ENCODE measurements at places on chromosomes 13 and 19.

DNA sequence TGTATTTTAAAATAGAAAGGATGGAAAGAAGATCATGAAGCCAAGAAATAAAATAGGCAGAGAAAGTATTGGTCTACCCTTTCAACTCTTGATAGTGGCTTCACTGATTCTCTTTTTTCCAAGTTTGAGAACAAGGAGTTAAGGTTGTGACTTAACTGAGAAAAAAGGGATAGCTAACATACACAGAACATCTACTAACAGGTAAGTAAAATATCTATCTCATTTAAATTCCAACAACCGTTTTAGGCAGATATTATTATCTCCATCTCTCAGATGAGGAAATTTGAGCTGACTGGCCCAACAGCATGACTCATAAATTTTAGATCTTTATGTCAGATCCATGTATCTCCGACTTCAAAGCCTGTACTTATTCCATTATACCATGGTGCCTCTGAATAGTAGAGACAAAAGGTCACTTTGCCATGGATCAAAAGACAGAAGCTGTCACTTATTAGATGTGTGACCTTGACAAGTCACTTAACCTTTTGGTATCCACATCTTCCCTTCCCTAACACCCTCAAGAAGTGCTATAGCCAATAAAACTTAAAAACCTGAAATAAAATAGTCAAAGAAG lies 152.1 kb downstream of the DACH1 start:
- no peak for DNase-seq

DNA sequence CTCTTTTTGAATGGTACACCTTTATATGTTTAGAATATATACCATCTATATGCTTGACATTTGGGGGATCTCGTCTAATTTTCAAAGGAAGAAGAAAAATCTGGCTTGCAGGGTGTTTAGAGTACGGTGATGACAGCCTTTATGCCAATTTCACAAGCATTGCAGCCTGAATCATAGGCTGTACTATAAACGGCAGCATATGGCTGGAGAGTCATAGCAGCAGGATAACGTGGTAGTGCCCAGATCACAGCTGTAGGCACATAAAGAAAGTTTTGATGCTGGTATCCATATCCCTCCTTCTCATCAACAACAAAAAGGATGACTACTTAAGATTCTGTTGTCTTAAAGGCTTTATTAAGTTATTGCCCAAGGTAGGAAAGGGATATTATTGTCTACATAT lies 253.0 kb downstream of the PCDH9 start:
- DNase-seq, result no peak

GRCh38 chr13:113449693-113450347 lies 3.5 kb downstream of the ADPRHL1 start:
- no peak for DNase-seq

- DNase-seq, result no peak
These were observed at the start of gene PDX1 for GRCh38 chr13:27919934-27920676. PDX1 (plus strand) TSS chr13:27920000; CDS start chr13:27920139, 139 bp downstream.

GRCh38 chr13:33766329-33767123 lies 51.4 kb upstream of the RFC3 start:
- DNase-seq, result no peak

DNA sequence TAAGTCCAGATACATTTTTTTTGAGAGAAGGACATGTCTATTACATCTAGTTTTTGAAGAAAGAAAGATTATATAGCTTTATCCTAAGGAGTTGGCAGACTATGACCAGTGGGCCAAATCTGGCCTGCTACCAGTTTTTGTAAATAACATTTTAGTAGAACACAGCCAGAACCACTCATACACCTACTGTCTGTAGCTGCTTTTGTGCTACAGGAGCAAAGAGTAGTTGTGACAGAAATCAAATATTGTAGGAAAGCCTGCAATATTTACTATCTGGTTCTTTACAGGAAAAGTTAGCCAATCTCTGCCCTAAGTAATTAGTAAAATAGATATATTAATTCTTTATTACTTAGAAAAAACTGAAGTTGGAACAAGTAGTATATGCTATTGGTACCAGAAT lies 17.2 kb downstream of the TDRD3 start:
- DNase-seq, result no peak

DNA sequence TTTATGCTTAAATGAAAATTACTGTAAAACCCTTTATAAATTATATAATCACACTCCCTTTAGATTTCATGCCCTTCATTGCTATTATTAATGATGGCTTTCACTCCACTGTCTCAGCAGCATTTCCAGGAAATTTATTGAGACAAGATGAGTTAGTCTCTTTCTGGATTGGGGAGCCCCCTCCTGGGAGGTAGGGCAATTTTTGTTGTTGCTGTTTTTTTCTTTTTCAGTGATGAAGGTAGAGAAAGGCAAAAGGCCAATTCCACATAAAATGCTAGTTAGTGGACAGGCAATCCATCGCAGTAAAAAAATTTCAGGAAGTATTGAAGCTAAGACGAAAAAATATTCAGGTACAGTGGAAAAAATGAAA lies 80.2 kb downstream of the TEX26 start:
- DNase-seq, result no peak

GRCh38 chr13:102868366-102868936 lies 22.6 kb downstream of the ERCC5 start:
- DNase-seq, result no peak

GRCh38 chr13:102293723-102294122 lies 108.1 kb downstream of the FGF14 start:
- DNase-seq, result no peak

DNA sequence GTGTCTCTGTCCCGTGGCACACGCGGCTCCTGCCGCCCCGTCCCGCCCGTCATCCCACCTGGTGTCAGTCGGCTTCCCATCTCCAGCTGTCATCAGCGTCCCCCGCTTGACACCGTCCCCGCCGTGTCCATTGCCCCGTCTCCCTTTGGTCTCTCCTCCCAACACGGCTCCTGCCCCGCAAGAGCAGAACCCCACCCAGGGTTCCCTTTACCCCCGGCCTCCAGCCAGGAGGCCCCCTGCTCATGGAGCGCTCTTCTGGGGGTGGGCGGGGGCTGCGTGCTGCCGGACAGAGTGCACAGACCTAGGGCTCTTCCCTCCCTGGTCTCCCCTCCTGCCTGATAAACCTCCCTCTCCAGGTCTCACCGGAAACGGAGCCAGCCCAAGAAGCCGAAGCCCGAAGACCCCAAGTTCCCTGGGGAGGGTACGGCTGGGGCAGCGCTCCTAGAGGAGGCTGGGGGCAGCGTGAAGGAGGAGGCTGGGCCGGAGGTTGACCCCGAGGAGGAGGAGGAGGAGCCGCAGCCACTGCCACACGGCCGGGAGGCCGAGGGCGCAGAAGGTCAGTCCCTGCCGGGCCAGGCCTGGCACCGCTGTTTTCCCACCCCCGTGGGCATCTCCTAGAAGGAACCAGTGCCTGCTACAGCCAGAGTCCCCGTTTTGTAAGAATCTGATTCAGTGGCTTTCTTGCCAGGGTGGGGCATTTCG lies 150.5 kb downstream of the KDM4B start:
- DNase-seq, result no peak

GRCh38 chr19:1725100-1726064 lies 27.9 kb upstream of the ONECUT3 start:
- DNase-seq, result peak; percentile 99

DNA sequence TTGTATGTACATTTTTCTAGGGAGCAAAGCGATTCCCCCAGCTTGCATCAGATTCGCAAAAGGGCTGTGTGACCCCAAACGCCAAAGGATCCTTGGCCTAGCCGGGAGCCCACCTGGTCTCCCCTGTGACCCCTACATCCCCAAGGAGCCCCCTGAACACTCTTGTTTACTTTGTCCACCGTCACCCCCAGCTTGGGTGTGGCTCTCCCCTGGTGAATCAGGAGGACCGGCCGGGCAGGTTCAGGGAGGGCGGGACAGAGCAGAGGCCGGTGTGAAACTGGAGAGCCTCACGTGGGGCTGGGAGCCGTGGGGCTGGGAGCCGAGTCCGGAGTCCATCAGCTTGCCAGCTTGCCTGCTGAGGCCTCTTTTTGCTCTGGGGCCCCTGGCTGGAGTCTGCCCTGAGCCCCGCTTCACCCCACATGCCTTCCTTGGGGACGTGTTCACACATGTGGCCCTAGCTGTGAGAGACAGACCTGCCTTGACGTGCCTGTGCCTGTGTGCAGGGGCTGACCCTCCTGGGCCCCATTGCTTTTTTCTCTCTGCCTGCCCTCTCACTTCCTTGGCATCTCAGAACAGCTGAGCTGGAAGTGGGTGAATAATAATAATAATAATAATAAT lies 2.0 kb downstream of the ITPKC start:
- no peak for DNase-seq

DNA sequence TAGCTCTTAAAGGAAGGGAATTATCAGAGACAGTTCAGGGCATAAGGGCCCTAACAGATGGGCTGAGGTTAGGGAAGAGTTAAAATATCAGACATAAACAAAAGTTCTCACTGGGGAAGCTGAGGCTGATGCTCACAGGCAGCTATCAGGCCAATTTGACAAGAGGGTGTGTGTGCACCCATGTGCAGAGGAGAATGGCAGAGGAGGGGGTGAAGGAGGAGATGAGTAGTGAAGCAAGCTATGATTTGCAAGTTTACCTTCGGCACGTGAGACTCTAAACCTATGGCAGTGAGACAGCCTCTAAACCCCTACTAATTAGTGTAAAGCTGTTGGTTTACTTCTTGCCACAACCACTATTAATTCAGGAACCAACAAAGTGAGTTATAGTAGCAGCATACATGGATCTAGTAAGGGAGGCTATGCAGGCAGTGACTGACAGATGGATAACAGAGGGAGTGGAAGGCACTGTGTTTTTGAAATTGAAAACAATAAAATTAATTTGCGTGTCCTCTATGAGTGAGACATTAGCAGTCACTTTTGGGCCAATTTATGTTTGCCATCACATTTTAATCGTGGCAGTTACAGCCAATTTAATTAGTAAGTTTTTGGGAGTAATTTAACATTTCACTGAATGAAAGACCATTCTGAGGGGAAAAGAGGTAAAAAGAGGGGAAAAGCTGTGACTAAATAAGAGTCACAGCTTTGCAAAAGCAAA lies 99.6 kb upstream of the HTR2A start:
- no peak for DNase-seq
